ENCODE measurements at places on chromosomes 3 and 15.
A peak's percentile ranks its signal among the peaks of the same experiment; 100 is the strongest.

DNA sequence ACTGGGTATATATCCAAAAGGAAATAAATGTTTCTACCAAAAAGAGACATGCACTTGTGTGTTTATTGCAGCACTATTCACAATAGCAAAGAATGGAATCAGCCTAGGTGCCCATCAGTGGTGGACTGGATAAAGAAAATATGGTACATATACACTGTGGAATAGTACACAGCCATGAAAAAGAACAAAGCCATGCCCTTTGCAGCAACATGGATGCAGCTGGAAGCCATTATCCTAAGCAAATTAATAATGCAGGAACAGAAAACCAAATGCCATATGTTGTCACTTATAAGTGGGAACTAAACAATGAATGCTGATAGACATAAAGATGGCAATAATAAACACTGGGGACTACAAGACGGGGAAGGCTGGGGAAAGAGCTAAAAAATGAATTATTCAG lies 102.9 kb downstream of the RPL39L start:
- DNase-seq: no peak

DNA sequence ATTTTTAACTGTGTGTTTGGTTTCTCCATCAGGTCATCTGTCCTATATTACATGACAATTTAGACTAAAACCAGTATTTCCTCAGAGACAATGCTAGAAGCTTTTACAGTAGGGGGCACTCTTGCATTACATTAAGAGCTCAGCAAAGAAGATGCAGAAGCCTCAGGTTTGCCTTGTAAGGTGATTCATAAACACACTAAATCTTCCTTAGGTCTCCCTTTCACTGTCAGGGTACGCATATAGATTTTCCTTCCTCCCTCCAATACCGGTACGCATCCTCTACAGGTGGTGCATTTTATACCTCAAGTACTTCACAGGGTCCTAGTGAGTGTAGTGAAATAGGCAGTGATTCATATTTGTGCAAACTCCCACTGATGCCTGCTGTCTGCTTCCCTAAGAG lies 46.5 kb downstream of the CD86 start:
- DNase-seq: no peak

GRCh38 chr3:57078344-57078634 lies 17.8 kb downstream of the SPATA12 start:
- peak; percentile 65 for DNase-seq

DNA sequence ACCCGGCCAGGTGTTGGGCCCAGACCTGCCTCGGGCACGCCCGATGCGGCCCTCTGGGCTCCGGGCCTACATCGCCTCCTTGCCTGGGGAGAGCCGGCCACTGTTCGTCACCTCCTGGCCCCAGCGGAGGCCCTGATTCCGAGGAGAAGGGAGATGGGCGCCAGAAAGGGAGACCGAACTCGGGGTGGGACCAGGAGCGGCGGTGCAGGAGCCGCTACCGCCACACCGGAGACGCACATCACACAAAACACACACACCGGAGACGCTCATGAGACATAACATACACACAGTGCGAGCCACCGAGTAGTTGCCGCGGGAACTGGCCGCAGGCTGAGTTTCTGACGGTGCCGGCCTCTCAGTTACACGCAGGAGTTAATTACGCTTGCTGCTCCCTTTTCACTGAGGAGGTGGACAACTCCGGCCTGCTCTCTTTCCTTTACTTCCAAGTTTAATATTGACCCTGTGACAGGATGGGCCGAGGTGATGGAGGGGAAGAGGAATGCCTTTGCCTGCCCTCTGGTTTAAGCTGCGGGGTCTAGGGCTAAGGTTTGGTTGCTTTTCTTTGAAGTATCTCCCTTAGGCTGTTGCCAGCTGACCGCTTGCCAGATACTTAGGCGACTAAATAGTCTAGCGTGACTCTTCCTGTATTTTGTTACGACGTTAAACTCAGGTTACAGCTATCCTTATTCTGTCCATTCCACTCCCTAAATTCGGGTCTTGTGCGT lies 570 bp downstream of the PCNP start:
- no peak for DNase-seq

GRCh38 chr3:169871129-169871886 lies 1.6 kb upstream of the LRRC31 start:
- DNase-seq: no peak

- DNase-seq: no peak
Observed at GRCh38 chr15:101346928-101347327, 51.9 kb upstream of the SNRPA1 start.

GRCh38 chr15:67158367-67158766 lies 93.0 kb downstream of the SMAD3 start:
- DNase-seq: no peak

DNA sequence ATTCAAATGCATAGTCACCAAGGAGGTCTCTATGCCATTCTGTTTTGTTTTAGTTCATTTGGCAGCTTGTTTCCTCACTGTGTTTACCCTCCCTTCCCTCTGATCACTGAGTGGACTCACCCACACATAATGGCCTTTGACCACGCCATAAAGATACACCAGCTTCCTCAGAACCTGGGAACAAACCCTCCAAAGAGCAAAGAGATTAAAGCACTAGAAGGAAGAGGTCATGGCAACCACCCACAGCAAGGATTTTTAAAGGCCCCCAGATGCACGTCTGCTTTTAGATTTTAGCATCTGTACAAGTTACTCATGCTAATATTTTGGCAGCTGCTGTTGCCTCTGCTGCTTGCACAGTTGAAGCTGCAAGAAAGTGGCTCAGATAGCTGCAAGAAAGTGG lies 47.9 kb upstream of the CADPS start:
- no peak for DNase-seq

GRCh38 chr15:83850015-83850414 lies 196.1 kb downstream of the ADAMTSL3 start:
- DNase-seq: no peak

DNA sequence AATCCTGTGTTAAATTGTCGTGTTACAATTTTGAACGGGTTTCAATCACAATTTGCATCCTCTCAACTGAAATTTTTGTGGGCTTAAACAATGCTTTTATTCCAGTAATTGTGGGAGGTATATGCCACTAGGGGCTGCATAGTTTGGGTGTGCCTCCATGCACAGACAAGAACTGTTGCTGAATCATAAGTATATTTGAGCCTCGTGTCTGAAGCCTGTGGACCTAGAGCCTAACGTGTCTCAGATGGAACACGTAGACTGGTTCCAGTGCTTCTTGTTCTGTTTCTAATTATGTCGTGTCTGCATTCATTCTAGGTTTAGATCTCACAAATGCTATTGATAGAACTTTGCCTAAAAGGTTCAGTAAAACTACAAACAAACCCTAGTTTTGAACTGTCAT lies 363.4 kb downstream of the RBMS3 start:
- no peak for DNase-seq

GRCh38 chr15:63986185-63986680 lies 60.1 kb downstream of the DAPK2 start:
- DNase-seq: no peak

GRCh38 chr15:77002436-77002835 lies 7.5 kb downstream of the PSTPIP1 start:
- DNase-seq: no peak

- DNase-seq: no peak
Observed at GRCh38 chr3:179332240-179332639, 9.4 kb downstream of the ZNF639 start.

GRCh38 chr3:12405432-12406272 lies 78.6 kb upstream of the TSEN2 start:
- no peak for DNase-seq

DNA sequence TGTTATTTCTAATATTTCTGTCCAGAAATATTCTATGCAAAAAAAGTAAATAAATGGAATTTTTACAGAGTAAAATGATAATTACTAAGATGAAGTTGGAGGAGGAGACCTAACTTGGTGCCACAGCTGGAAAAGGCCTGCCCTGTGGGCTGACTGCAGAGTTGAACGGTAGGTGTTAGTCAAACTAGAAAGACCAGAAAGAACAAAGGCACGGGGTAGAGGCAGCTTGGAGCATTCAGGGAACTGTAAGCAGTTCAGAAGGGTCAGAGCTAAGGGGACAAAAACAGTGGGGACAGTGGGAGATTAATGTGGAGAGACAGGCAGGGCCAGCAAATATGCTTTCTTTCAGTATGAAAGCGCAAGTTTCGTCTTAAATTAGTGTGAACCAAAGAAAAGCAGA lies 39.3 kb upstream of the PTPRG start:
- DNase-seq: no peak

DNA sequence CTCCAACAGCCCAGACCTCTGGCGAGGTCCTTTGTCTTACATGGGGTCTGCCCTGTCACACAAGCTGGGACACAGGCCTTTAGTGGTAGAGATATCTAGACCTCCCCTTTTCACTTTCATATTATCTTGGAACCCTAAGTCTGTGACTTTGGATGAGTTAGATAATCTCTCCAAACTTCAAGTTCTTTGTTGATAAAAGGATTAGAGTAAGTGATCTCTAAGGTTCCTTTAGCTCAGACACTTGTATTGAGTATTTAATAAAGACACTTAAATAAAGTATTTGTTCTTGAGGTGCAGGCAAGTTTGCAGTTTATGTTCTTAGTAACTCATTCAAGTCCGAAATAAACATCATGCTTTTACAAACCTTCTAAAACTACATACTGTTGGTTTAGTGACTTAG lies 459.6 kb downstream of the SHQ1 start:
- DNase-seq: no peak

- no peak for DNase-seq
Observed at GRCh38 chr15:79858469-79858868, 38.3 kb downstream of the MTHFS start.

DNA sequence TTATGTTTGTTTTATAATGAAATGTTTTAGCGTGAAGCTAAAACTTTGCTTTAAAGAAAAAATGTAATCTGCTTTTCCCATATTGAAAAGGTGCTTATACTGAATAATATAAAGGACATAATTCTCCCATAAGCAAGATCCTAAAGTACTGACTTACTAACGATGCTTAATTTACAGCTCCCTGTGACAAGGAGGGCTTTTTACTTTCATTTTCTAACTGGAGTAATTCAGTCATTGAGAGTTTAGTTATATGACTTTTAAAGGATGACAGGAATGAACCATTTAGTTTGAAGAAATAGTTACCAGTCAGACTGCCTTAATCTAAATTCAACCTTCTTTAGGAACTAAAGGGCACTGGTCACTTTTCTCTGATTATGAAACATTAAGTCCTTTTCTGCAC lies 19.3 kb upstream of the ZPLD1 start:
- DNase-seq: no peak

GRCh38 chr3:138767498-138768104 lies 67.1 kb downstream of the PIK3CB start:
- no peak for DNase-seq
